HCEC 1CT (cell line): ENCODE measurements at places on chromosomes 5 and 9.

DNA sequence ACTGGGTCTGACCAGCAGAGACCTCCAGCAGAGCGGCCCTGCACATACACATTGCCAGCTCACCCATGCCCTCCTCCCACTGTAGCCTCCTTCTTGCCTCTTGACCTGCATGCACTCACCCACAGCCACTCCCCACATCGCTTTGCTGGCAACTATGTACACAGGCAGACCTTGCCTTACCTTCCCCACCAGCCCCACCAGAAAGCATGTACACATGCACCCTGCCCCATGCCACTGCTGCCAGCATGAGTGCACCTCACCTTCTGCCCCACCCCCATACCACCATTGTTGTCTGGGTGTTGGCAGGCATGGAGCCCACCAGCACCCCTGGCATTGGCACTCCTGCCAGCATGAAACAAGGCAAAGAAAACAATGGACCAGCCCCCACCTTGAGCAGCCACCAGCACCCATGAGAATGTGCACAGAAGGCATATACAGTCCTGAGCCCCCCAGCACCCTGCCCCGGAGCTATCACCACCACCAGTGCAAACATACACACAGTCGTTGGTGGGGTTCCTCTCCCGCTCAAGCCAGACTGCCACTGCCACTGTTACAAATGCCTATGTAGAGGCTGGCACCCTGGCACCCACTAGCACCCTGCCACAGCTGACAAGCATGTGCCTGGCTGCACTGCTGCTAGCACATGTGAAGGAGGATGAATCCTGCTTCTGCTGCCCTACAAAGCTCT is 171.4 kb upstream of the NR4A3 start:
- DNase-seq = no peak

DNA sequence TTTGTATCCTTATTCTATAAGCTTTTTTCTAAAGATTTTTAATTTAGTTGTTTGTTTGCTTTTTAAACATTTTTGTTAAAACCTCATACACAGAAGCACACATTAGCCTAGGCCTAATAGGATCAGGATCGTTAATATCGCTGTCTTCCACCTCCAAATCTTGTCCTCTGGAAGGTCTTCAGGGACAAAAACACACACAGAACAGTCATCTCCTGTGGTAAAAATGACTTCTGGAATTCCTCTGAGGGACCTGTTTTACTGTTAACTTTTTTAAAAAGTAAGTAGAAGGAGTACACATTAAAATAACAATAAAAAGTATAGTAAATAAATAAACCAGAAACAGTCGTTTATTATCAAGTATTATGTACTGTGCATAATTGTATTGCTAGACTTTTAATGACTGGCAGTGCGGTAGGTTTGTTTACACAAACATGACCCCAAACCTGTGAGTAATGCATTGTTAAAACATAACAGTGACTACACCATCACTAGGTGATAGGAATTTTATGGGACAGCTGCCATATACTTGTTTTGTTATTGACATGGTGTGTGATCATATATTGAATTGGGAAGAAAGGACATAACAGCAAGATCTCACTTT is 109.6 kb downstream of the ZCCHC7 start:
- peak; percentile 55 for DNase-seq

DNA sequence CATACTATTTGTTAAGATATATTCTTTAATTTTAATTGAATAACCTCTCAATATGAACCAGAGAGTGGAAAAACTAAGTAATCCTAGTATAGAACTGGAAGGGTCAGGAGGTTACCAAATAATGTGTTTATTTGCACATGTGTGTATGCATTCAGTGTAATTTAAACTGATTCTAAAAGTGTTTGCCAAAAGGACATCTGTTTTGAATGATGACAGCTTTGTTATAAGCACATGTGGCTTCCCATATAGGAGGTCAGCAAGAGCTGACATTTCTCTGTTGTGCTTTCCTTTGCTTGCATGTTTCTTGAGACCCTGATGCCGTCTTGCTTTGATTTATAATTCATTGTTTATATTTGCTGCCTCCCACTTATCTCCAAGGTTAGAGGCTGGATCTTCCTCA is 383.4 kb downstream of the BRINP1 start:
- no peak for DNase-seq

GRCh38 chr9:109134167-109134578 is 14.4 kb upstream of the TMEM245 start:
- DNase-seq = no peak

DNA sequence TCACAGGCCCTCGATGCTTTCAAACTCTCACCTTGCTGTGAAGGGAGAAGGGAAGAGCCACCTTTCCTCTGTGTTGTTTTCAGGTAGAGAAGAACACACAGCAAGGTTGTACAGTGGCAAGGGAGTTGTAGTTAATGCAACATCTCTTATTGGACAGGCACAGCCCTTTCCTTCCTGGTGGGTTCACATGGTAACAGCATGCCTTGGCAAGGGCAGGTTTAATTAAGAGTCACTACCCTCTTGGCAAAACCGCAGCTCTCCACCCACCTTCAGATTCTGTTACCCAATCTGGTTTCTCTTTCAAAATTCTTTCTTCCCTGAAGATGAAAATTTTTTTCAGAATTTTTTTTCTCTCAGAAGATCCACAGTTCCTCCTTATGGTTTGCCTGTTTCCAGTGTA is 253.1 kb downstream of the TLR4 start:
- DNase-seq = no peak

DNA sequence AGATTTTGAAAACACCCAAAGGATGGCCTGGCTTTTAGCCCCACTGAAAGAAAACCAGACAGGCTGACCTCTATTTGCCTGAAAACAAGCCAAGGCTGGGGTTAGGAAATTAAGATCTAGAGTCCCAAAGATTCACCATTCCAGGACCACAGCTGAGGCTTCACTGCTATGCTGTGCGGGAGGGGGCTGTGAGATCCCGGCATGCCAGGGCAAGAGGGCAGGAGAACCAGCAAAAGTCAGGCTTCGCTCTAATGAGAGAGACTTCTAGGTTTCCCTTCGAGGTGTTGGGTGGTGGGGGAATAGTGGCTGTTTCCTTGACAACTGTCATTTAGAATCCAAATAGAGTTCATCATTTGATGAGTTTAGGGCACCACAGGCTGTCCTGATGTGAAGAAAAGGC is 152.9 kb upstream of the NFIB start:
- DNase-seq = no peak

DNA sequence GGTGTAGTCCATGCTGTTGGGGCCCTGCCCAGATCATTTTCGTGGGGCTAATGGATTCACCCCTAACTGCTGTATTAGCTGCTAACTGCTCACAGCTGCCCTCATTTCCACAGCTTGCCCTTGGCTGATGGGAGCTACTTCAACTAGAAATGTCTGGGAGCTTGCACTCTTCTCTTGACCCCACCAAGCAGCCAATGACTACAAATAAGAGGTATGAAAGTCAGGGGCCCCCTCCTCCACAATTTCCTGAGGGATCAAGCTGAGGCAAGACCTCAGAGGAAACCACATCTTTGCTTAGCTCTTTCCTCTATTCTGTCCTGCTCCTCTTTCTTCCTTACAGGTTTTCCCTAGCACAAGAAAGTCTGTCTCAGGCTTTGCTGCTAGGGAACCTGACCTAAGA is 397.5 kb downstream of the MLLT3 start:
- peak; percentile 16 for DNase-seq

DNA sequence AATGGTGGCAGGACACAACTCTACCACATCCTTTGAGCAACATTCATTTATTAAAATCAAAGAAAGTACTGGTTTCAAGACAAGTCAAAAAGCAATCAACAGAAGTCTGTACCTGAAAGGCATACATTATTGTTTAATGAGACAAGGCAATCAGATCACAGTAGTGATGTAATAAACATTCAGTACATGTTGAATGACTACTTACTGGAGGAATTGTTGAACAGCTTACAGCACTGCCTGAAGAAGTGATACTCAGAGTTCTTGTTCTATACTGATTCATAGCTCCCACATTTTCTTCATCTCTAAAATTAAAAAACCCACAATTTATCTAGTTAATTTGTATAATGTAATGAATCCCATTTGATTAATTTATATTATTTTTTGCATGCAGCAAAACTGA is 18.2 kb downstream of the RIOK2 start:
- peak; percentile 48 for DNase-seq

DNA sequence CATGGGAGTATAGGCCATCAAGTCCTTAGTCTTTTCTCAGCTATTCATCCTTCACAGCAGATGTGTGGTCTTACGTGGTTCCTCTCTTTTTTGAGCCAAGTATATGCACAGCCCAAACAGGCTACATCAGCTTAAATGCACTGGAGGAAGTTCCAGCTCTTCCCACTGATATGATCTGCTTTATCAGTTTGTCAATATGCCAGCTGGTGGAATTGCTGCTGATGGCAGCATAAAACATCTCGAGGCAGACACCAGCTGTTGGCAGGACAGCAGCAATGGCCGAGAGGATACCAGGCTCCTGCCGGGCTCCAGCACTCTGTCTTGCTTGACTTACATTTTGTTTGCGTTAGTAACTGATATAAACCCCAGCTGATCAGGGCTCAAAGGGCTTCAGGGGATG is 143.4 kb downstream of the TENT4A start:
- no peak for DNase-seq
